NCI-H187 treated with DMSO at 0.1 percent for 48 hours (cell line): ENCODE measurements at places on chromosomes 1 and 21.

GRCh38 chr1:205204552-205204951 lies 7.0 kb downstream of the DSTYK start:
- no peak for DNase-seq

DNA sequence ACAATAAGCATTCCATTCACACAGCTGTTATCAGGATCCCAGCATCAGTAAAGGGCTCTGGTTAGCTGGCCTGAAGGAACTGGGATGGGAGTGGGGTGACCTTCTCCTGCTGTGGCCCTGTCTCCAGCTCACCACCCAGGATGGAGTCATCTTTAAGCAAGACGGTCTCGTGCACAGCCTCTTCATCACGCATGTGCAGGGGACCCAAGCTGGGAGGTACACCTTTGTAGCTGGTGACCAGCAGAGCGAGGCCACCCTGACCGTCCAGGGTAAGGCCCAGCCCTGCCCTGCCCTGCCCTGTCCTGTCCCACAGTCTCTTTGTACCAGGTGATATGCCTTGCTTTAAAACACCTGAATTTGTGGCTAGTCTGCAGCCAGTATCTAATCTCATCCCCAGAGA lies 24.3 kb downstream of the IGFN1 start:
- no peak for DNase-seq

GRCh38 chr1:57532299-57532698 lies 108.4 kb upstream of the DAB1 start:
- no peak for DNase-seq

GRCh38 chr1:115837740-115838421 lies 3.0 kb downstream of the NHLH2 start:
- no peak for DNase-seq

- DNase-seq = no peak
Measured at GRCh38 chr1:1540090-1540817, at the start of gene TMEM240. TMEM240 (minus strand) TSS chr1:1540624; CDS start chr1:1540346, 278 bp downstream.

DNA sequence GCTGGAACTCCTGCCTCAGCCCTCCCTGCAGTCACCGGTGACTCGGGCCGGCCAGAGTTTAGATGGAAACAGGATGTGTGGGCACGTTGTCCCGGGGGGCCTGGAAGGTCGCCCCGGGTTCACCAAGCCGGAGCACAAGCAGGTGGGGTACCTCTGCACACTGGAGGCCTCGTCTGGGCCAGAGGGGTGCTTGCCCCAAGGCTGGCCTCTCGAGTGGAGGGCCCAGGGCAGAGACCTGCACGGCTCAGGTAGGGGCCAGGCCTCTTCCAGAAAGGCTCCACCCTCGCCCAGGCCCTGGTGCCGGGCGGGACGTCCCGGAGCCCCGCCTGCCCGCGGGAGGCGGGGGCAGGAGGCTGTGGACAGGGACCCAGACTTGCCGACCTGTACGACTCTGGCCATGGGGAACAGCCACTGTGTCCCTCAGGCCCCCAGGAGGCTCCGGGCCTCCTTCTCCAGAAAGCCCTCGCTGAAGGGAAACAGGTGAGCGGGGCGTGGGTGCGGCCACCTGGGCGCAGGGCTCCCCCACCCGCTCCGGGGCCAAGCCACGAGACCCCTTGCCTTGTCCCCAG lies at the start of gene PLEKHN1:
PLEKHN1 (plus strand) TSS at position 348 of the 569 bp plus-strand sequence; CDS start at position 398, 50 bp downstream.
- DNase-seq = no peak

DNA sequence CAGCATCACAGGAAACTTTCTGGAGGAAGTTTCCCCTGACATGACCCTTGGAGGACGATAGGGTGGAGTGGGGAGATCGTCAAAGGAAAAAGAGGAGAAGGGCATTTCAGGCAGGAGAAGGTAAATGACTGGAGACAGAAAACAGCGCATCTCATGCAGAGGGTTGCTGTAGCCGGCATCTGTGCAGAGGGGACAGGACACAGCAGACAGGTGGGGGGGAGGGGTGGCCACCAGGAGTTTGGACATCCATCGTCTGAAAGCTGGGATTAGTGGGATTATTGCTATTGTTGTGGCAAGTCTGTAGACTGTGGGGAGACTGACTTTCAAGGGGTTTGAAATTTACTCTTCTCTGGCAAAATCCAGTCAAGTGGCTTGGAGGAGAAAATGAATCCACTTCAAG lies 463.9 kb downstream of the OMA1 start:
- DNase-seq = no peak

DNA sequence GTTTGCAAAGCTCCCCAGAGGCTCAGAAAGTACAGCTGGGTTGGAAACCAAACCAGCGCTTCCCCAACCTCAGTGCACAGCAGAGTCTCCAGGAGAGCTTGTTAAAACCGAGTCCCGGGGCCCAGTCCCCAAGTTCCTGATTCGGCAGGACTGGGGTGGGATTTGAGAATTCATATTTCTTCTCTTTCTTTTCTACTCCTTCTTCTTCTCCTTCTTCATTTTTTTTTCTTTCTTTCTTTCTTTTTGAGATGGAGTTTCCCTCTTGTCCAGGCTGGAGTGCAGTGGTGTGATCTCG lies 136.8 kb downstream of the PGBD5 start:
- no peak for DNase-seq

GRCh38 chr1:32754317-32755097 lies 51.9 kb upstream of the SYNC start:
- no peak for DNase-seq

DNA sequence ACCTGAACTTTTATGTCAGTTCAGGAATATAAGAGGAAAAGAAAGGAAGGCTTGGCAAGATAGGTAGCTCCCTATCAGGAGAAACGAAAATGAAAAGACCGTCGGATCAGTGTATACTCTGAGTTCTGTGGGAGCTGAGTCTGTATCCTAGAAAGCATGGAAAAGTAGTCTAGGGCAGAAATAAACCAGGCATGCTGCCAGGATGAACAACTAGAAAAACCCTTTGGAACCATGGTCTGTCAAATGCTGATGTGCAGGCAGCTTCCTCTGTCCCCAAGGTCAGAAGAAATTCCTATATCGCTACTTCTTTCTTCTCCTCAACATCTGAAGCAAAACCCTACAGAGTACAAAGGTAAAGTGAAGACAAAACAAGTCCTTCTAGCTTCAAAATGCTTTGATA lies 268.8 kb downstream of the ST6GALNAC3 start:
- DNase-seq = no peak
